ENCODE measurements at places on chromosomes 7 and 10. TPM values are rescaled to one million over a fixed set of nuclear protein-coding genes. Genes with fewer than 3 reads are reported as not detected.

Gene DDX50
- polyA plus RNA-seq, result 60.7 TPM

Gene OR2A12
- polyA plus RNA-seq, result not detected

Gene ST8SIA6
- polyA plus RNA-seq, result 2.6 TPM

Gene FBXO24
- polyA plus RNA-seq, result 1.7 TPM

Gene UCN3
- 2.2 TPM for polyA plus RNA-seq

DNA sequence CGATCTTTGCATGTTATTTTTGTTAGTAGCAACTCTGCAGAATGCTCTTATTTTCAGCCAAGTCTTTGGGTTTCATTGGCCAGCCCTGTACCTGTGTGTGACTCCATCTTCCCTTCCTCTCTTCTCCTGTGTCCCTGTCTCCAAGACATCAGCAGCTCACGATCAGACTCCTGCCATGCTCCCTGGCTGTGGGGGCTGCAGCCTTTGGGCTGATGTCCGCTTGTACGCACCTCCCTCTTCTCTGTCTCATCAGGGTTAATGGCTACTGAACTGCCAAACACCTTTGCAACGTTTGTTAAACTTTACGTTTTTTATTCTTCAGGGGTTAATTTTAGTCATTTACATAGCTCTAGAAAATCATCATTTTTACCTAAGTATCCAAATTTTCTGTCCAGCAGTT lies 103.5 kb upstream of the RET start:
- DNase-seq, result no peak

DNA sequence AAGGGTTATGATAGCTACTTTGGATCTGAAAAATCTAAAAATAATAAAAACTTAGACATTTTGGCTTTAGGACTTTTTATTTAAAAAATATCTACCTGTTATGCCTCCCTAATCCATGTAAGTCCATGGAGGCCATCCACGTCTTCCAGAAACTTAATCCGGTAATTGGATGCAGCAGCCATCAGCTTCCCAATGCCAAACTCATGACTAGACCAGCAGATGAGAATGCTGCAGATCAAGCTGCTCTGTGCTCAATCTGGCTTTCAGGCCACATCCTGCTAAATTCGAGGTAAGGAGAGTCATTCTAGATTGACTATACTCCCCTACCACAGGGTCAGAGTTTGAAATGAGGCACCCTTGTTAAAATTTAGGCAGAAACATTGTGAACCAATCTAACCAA lies 168.5 kb upstream of the TCERG1L start:
- no peak for DNase-seq

DNA sequence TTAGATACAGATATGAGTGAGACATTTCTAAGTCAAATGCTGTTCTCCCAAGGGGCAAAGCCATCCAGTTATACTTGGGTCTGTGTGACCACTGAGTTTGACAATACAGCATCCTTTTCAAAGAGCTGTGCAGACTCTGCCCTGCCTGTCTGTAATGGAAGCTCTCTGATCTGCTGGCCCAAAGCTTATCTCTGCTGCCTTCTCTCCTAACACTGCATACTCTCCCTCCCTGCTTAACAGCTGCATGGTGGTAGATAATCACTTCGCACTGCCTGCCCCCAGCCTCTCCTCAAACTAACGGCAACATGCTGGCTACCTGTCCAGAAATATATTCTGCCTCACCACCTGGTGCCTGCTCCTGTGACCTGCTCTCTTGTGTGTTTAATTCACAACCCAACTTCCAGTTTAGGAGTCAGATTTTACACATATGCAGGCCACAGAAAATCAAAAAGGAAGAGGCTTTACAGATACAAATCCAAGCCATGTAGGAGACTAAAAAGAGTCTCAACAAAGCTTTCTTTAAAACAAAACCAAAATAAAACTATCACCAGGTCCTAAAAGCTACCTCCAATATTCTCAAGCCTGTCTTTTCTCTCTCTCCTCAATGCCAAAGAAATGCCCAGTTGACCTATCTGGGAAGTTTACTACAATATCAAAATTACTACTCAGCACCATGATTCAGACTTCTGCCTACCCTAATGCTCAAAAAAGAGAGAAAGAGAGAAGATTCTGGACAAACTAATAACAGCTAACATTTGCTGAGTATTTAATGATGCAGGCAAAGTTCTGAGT lies 145.6 kb downstream of the RELN start:
- DNase-seq, result no peak

DNA sequence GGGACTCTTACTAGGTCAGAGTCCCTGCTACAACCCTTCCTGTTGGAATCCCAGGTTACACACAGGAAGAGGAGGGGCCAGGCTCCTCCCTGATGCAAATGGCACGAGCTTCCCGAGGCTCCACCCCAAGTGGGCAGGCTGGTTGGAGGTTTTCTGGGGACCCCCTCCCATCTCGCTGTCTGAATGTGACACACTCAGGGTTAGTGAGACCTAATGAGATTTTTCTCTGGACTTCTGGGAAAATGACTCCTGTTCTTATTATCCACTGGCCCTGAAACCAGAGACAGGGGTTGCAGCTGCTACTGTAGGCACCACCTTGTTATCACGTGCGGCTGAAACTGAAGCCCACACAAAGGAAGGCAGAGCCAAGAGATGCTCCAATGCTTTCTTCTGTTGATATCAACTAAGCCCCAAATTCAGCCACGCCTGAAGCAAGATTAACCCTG lies 103.3 kb downstream of the FAM107B start:
- no peak for DNase-seq

DNA sequence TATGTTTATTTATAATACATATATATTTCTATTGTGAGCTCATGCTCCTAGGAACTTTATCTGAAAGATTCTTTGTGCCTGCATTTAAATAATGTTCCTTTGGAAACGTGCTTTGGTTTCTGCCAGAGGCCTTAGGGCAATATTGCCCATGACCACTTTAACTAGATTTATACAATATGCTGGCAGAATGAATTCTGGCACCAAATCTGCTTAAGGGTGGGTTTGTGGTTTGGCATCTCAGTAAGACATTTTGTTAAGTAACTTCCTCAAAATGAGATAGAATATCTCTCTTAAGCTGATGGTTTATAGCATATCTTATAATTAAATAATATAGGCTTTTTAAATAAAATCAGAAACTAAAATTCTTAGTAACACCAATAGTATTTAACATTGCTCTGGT lies 252.9 kb downstream of the RNLS start:
- no peak for DNase-seq

DNA sequence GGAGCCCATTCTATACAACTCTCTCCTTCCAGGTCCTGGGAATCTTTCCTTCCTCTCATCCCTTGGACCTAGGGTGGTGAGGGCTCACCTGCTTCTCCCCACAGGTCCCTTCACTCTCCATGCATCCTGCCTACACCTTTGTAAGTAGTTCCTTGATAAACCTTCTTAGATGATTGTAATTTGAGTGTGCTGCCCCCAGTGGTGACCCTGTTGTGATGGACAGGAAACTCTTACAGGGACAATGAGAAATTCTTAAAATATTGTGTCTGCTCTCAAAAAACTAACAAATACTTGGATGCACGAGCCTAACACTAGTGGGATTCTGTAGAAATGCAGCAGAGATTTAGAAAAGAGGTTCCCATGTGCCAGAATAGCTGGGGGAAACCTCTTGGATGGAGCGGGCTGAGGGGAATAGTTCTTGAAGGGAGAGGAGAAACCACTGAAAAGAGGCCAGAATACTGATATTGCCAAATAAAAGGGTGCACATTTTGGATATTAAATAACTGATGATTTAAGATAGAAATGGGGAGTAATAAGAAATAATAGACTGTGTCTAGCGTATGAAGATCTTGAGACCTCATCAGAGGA lies 6.7 kb upstream of the PAXIP1 start:
- DNase-seq, result no peak
